ENCODE measurements at places on chromosomes 3 and 15.

- no peak for DNase-seq
Measured at GRCh38 chr3:73683706-73684105, 59.0 kb upstream of the PDZRN3 start.

DNA sequence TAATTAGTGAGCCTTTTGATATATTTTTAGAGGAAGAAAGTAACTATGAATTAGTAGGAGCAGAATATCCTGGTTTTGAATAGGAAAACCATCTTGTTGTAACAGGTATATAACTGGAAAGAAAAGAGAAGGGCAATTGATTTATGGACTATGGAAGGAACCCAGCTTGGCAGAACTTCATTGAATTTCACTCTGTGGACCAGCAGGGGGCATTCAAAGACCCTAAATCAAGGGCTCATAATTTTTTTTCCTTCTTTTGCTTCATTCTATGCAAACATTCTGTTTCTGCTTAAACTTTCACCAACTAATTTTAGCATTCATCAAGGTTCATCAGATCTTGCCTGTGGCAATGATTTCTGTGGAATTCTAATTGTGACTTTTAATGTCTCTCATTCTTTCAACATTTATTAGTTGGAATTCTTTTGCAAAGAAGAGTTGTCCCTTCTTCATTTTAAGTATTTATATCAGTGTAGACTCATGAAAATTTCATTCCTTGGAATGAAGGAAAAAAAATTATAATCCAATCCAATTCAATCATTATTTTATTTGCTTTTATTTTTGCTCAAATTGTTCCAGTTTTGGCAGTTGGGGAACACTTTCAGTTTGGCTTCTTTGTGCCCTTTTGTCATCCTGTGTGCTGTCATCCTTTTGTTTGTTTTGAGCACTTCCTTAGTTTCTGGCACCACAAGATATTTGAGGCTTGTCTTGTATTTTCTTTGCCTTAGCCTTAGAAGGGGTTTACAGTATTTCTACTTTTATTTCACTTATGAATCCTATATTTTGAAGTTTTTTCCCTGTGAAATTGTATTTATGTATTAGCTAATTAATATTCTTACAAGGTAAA is 30.4 kb downstream of the NXPE3 start:
- DNase-seq, result peak; percentile 40

GRCh38 chr3:157166115-157166514 is 6.2 kb upstream of the CCNL1 start:
- DNase-seq, result no peak

DNA sequence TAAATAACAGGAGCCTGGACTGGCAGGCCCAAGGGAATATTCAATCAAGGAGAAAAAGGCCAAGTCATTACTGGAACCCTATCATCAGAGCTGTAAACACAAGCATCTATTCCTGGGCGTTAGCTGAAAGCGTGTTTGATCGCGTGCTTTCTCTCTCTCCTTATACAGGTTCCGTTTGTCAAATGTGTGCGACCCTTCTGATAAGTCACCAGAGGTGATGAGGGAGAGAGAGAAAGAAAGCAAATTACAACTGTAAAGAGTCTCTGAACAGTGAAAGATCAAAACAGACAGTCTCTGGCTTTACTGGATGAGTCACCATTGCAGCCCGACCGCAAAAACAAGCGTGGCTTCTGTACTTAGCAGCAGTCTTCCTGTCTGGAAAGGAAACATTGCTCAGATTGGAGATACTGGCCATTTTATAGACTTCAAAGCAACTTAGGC is 39.5 kb upstream of the TPRG1 start:
- DNase-seq, result no peak

- DNase-seq, result peak; percentile 71
Measured at GRCh38 chr15:66004618-66005262, 135.4 kb downstream of the RAB11A start.

DNA sequence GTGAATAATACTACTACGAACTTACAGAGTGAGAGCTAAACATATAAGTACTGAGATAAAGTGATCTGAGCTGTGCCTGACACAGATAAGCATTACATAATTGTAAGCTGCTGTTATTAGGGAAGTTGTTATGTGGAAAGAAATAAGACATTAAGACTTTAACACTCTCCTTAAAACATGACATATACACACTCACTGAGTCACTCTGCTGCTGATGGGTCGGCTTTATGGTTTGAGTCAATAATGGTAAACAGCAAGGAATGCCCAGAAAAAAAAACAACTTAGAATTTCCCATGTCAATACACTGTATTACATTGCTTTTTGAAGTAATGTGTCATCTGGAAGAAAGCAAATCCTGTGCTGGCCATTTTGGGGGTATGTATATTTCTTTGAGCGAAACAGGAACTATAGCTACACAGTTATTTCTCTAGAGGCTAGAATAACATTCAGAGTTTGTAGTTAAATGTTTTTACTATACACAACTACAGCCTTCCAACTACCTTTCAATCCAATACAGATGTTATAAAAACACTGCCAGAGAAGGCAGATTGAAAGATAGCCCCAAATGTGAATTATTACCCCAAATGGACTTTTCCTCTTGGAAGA is 22.8 kb upstream of the SPRED1 start:
- no peak for DNase-seq

GRCh38 chr3:75342425-75342824 is 321.7 kb upstream of the FRG2C start:
- no peak for DNase-seq

DNA sequence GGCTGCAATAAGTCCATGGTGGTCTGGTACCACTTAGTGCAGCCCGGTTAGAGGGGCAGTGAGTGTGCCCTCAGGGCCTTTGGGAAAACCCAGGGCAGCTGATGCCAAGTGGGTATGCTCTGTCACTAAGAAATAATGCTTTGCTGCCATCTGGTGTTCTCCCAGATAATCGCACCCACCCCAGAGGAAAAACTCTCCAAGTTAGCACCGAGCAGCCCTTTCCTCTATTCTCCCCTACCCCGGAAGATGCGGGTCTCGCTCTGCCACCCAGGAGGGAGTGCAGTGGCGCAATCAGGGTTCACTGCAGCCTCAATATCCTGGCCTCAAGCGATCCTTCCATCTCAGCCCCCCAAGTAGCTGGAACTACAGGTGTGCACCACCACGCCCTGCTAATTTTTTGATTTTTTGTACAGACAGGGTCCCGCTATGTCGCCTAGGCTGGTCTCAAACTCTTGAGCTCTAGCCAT is 21.3 kb upstream of the DAPK2 start:
- peak; percentile 84 for DNase-seq

DNA sequence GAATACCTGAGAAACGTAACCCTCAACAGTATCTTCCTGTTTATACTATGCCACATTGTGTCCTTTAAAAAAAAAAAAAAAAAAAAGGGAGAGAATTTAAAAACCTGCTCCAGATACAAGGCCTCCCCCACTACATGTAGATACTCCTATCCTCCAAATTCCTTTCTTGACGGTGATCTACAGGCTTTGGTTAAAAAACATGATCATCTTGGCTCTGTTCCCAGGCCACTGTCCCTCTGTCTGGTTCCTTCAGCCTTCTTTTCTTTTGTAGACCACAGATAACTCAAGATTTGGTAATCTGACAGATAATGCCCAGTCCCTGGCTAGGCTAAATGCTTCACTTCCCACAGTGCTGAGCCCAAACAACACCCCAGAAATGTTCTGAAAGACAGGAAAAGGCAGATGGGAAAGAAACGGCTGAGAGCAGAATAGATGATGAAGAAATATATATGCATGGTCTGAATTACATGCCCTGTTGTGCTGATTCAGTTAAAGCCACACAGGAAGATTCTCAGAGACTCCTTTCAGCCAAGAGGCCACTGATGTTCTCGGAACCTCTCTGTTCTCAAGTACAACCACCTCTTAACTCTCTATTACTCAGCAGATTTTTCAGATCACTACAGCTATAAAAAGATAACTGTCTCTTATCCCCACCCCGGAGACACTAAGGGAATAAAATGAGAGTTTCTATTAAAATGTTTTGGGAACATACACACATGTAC is 48.3 kb downstream of the NPTN start:
- DNase-seq, result no peak

DNA sequence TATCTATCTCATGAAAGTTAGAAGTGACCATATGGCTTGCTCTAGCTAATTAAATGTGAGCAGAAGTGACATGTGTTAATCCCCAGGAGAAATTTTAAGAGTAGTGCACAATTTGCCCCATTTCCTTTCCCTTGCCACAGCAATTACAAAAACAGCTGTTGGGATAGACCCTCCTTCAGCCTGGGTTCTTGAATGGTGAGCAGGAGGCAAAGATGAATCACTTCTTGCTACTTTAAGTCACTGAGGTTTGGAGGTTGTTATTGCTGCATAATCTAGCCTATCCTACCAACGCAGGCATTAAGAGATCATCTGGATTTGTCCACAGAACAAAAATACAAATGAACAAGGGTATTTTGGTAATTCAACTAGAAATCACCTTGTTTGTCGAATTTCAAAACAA is 51.7 kb upstream of the CAPN7 start:
- no peak for DNase-seq
